Daoy (cell line): ENCODE measurements at places on chromosomes 6 and 20. TPM values are rescaled to one million over a fixed set of nuclear protein-coding genes. Genes with fewer than 3 reads are reported as not detected.

CST2 gene
- not detected in 2 replicates for total RNA-seq

CCND3 gene
- total RNA-seq = 43.3 and 51.6 TPM in 2 replicates

NINL gene
- 3.3 and 5.8 TPM in 2 replicates for total RNA-seq

ERVFRD-1 gene
- not detected in 2 replicates for total RNA-seq

ABHD16B gene
- not detected in 2 replicates for total RNA-seq

OR14J1 gene
- total RNA-seq = not detected in 2 replicates
